ENCODE measurements at places on chromosomes 1 and 21.

DNA sequence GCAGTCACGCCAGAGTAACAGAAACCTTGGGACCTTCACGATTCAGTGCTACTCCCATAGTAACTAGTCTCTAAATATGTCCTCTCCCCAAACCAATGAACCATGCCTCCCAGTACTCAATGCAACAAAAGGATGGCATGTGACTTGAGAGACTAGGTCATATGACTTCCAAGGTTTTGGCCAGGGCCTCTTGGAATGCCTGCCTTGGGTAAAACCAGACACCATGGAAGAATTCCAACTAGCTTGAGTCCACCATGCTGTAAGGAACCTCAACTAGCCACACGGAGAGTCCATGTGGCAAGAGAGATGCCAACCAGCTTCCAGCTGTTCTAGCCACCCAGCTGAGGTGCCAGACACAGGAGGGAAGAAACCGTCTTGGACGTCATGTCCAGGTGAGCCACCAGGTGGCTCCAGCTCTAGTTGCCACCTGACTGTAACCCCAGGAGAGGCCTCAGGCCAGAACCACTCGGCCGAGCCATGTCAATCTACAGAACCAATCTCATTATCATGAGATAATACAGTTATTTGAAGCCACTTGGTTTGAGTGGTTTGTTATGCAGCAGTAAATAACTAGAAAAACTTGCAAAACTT lies 115.0 kb downstream of the SYF2 start:
- DNase-seq, result no peak

- DNase-seq, result no peak
Observed at GRCh38 chr1:92837062-92837461, 5.2 kb downstream of the RPL5 start.

DNA sequence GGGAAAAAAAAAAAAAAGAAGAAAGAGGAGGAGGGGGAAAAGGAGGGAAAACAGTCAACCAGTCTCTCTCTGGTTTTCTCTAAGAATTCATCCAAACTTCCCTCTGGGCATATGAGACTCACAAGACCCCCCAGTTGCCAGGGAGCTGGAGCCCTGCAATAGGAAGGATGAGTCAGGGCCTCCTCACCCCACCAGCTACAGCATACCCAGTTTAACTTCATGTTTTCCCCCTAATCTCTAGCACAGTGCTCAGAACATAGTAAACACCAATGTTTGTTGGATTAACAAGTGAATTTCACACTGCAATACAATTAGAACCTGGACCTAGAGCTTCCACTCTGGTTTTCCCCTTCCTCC lies 7.8 kb downstream of the F11R start:
- no peak for DNase-seq

GRCh38 chr1:169041366-169041765 lies 65.1 kb upstream of the ATP1B1 start:
- DNase-seq, result no peak

All from stimulated activated CD8-positive, alpha-beta memory T cell treated with anti-CD3 and anti-CD28 coated beads, Interleukin-15, amount 100 ng/mL, for 4 hours (primary cell).